Activated CD4-positive, alpha-beta T cell treated with anti-CD3 and anti-CD28 coated beads, Interleukin-2, amount 50 U/mL, for 24 hours (primary cell): ENCODE measurements at places on chromosomes 13 and 19.

GRCh38 chr13:62046512-62046911 lies 630.9 kb upstream of the PCDH20 start:
- DNase-seq: no peak

DNA sequence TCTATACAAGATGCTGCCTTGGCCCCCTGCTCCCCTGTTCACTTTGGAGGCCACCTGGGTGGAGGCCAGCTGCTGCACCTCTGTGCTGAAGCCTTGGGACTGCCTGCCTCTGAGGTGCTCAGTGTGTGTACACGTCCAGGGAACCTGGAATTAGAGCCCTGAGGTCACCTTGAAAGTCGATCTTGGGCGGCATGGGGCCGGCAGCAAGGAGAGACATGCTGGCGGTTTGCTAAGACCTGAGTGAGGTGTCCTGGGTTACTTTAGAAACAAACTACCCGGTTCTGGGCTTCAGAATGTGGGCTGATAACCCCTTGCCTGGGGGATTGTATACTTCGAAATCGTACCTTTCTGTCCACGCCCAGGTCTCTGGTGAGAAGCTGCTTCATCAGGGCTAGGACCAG lies 25.5 kb downstream of the TSSK6 start:
- DNase-seq: no peak

DNA sequence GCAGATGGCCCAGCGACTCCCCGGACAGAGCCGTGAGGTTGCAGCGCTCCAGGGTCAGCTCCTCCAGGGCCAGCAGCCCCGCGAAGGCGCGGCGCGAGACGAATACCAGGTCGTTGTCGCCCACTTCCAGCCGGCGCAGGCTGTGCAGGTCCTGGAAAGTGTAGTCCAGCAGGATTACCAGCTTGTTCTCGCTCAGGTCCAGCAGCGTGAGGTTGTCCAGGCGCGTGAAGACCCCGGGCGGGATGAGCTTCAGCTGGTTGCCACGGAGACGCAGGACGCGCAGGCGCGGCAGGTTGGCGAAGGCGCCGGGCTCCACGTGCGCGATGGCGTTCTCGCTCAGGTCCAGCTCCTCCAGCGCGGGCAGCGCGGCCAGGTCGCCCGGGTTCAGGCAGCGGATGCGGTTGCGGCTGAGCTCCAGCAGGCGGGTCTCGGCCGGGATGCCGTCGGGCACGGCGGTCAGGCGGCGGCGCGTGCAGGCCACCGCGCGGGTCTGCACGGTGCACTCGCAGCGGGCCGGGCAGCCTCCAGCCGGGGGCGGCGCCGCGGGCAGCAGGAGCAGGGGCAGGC lies 9.3 kb upstream of the PEAK3 start:
- DNase-seq: no peak

GRCh38 chr13:19155321-19155861 lies 26.2 kb downstream of the TUBA3C start:
- DNase-seq: no peak

DNA sequence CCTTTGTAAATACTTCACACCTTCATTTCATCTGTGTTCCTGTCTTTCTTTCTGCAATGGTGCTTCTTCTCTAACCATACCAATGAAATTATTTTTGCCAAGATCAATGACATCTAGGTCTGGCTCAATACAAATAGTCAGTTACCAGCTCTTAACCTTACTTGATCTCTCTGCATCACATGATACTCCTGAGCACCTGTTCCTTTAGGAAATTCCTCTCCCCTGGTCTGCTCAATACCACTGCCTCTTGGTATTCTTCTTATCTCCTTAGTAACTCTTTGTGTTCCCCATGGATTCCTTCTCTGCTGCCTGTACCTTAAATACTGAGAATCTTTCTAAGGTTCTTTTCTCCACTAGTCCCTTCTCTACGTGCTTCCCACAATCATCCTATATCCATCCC lies 25.9 kb downstream of the SOHLH2 start:
- DNase-seq: no peak

GRCh38 chr19:3506384-3507340 lies 551 bp downstream of the FZR1 start:
- DNase-seq: no peak

GRCh38 chr13:94710881-94711560 lies 1.3 kb downstream of the SOX21 start:
- DNase-seq: no peak
